ENCODE measurements at places on chromosomes 7 and 10.

DNA sequence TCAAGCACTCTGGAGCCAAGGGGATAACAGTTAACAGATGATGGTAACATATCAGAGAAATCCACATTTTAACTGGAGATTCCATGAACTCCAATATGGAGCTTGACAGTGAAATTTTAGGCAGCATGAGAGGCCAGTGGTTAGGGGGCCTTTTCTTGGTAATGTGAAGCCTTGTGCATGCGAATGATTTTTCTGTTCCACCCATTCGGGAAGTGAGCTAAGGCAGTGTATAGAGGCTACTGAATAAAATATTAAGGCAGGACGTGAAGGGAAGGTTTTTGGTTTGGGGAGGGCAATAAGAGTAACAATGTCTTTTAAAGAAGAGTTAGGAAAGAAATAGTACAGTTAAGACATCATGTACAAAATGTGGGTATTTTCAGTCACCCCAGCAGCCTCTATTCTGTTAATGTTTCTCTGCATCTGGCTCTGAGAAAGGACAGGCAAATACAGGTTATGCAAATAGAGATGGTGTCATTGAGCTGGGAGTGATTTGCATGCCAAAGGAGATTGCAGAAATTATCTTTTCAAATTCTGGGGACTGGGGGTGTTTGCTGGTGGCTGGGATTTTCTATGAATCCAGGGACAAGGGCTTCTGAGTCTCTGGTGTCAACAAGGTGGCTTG lies 6.8 kb upstream of the TAS2R60 start:
- DNase-seq = no peak

DNA sequence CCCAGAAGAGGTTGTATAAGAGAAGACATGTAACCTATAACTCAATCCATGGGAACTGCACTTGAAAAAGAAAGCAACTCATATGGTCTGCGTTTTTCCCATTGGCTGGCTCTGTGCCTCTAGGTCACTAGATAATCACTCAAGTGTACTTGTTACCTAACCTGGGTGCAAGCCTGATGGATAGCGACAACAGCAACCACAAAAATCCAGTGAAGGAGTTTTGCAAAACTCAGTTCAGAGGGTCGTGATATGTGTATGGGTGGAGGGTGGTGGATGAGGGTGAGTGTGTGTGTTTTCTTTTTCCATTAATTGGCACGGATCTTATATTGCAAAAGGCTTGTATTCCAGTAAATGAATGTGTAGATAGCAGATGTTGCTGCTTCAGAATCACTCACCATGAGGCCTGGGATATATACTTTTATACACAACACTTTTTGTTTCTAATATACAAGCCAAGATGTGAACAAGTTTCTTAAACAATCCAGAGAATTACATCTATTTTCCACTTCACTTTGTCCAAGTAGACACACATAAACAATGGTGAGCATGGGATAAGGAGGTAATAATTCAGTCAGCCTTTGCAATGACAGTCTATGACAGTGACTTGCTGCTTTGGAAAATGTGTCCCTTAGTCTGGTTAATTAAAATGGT lies 286.9 kb upstream of the DKK1 start:
- no peak for DNase-seq

DNA sequence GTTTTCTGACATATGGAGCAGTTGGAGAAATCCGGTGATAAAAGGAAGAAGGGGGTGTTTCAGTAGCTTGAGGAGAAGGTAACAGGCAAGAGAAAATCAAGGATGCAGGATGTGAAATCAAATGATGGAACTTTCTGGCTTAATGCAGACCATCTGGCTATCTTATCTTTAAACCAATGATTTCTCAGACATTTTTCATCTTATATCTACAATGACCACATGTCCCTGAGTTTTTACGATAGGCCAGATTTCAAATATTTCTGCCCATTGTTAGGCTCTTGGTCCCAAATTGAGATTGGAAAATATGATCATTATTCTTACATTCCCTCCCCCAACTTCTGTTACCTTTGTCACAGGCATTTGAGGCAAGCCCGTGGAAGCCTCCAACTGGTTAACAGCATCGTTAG lies 486.8 kb downstream of the SUGCT start:
- DNase-seq = no peak

DNA sequence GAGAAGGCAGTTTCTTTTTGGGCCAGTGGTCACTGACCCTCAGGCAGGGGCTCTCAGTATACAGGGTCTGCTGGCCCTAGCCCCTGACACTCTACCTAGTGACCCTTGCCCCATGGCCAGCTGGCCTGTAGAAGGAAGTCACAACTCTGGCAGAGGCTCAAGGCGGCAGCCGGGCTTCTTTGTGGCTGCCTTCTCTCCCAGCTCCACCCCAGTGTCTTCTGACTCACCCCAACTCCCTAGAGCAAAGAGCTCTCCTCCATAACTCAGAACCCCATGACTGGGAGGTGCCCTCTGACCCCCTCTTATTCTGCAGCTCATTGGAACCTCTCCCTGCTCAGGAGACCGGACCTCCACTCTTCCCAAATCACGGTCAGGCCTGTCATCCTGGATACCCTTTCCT lies 358.2 kb downstream of the FGFR2 start:
- no peak for DNase-seq

DNA sequence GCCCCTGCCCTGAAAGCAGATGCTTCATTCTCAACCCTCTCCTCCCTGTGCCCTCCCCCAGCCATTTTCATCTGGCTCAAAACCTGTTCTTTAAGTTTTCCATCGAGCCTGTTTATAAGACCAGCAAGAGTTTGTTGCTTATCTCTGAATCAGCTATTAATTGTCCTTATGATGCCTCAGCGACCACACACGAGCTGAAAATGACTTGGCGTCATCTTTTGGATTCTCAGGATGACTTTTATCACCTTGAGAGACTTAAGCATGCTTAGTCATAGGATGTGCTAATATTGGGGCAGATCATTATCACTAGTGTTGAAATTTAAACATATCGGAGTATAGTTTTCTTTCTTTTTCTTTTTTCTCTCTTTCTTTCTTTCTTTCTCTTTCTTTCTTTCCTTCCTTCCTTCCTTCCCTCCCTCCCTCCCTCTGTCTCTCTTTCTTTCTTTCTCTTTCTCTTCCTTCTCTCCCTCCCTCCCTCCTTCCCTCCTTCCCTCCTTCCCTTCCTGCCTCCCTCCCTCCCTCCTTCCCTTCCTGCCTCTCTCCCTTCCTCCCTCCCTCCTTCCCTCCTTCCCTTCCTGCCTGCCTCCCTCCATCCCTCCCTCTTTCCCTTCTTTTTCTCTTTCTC lies 184.5 kb downstream of the PHTF2 start:
- DNase-seq = no peak

DNA sequence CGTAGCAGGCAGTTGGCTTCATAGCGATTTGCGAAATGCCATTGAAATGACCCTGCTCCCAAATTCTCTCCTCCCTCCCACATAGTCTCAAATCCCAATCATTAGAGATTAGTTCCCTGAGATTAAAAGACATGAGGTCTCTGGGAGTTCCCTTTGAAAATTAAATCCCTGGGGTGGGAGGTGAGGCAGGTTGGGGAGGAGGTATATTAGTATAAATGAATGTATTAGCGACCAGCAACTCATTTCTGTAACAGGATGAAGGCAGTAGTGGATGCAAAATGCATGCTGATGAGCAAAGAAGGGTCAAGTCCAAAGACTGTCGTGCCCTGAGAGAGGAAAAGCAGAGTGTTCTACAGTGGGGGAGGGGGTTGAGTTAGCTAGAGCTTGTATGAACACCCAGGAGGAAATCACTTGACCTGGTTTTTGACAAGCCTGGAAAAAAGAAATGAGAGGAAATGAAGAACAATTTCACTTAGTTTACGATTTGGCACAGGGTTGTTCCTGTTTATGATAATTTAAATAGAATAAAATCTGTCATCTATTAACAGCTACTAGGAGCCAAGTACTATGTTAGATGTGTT lies 79.6 kb upstream of the MTPN start:
- DNase-seq = no peak

- DNase-seq = peak; percentile 46
These were observed at the start of gene MLXIPL for GRCh38 chr7:73623798-73624668. Gene MLXIPL (minus strand): TSS chr7:73624522. CDS start chr7:73624492, 30 bp downstream.

DNA sequence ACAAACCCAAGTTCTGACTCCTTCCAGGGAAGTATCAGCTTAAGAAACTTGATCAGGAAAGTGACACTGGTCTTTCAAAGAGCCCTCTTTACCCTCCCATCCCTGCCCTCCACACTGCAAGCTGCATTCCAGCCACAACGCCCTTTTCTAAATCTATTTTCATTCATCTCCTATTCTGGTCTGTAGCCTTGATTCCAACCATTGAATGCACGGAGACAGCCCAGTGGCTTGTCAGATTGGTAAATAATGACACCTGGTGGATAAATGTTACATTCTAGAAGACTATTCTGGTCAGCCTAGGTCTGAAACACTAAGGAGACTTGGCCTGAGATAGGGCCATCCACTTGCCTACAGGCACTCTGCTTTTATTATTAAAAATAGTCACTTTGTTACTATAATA lies 20.9 kb downstream of the MORN4 start:
- no peak for DNase-seq

Data from effector memory CD4-positive, alpha-beta T cell (primary cell).